ENCODE measurements at places on chromosomes 16 and 17.

- no peak for DNase-seq
These were observed 27.8 kb downstream of the ACSM1 start for GRCh38 chr16:20669679-20670078.

DNA sequence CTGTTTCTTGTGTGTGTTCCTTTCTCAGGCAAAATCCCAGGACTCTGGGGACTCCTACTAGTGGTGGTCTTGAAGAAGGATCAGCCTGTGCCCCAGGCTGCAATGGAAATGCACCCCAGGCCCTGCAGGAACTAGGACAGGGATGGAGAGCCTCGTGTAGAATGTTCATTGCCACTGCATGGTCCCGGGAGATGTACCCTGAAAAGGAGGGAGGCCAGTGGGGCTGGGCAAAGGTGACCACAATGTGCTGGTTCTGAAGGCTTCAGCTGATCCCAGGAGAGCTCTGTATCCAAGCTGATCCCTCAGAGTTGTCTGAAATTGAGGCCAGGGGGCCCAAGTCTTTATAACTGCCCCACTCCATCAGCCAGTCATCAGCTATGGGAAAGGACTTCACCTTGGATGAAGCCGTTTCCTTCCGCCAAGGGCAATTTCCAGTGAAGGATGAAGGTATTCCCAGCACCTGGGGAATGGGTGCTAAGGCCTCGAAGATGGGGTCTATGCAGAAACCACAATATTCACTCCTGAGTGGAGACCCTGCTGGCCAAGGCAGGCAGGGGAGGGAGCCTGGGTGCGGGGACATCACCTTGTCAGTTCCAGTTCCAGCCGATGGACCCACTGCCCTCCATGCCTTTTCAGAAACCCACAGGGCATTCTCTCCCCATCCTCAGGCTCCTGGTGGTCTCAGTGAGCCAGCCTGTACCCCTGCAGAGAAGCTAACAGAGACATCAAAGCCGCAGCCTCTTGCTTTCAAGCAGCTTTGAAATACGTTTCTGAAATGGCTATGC is 59.9 kb upstream of the CDH5 start:
- DNase-seq, result no peak

DNA sequence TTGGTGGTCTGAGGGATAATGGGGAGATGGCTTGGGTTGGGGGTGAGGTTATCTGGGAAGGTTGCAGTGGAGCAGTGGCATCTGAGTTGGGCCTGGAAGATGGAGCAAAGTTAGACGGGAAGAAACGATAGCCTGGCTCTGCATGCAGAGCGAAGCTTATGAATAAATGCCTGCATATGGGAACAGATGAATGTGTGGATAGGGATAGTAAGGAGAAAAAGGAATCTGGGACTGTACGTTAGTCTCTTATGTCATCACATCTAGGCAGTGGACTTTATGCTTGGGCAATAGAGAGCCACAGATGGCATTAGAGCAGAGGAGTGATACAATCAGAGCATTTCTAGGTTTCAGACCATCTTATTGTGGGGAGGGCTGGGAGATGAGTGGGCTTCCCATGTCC is 33.0 kb downstream of the CPNE2 start:
- DNase-seq, result no peak

- no peak for DNase-seq
These were observed 70.9 kb downstream of the GNAO1 start for GRCh38 chr16:56262148-56262547.

GRCh38 chr17:77834170-77835115 is 124.1 kb upstream of the TNRC6C start:
- peak; percentile 66 for DNase-seq

DNA sequence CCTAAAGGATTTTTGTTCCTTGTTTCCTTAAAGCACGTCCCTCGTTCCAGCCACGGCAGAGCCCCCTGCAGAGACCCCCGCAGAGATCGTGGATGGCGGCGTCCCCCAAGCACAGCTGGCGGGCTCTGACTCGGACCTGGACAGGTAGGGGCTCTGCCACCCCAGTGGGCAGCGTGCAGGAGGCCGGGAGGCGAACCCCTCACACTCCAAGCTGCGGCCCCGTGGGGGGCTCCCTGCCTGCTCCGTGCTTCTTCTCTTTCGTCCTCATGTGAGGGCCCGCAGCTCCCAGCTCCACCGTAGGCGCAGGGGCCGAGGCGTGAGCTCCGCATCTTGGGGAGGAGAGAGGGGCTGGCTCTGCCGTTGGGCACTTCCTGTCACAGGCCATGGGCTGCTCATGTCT is 8.5 kb downstream of the TELO2 start:
- DNase-seq, result no peak

GRCh38 chr17:81238490-81238814 is 403 bp downstream of the TEPSIN start:
- DNase-seq, result no peak

- no peak for DNase-seq
These were observed 27.7 kb downstream of the SPACA3 start for GRCh38 chr17:33019161-33019890.

GRCh38 chr17:54749157-54749556 is 151.5 kb upstream of the TOM1L1 start:
- DNase-seq, result no peak

- no peak for DNase-seq
These were observed 5.2 kb upstream of the CDH8 start for GRCh38 chr16:62041401-62041800.

- no peak for DNase-seq
These were observed 6.8 kb downstream of the ZNF267 start for GRCh38 chr16:31880322-31880979.

- DNase-seq, result no peak
These were observed 338.0 kb downstream of the NPIPA8 start for GRCh38 chr16:17998550-17998949.

DNA sequence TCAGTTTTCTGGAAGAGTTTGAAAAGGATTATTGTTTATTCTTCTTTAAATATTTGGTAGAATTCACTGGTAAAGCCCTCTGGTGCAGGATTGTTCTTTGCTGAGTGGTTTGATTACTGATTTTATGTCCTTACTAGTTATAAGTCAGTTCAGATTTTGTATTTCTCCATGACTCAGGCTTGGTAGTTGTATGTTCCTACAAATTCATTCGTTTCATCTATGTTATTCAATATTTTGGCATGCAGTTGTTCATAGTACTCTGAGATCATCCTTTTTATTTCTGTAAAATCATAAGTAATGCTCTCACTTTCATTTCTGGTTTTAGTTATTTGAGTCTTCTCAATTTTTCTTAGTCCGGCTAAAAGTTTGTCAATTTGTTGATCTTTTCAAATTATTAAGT is 58.1 kb upstream of the CRYM start:
- DNase-seq, result no peak

DNA sequence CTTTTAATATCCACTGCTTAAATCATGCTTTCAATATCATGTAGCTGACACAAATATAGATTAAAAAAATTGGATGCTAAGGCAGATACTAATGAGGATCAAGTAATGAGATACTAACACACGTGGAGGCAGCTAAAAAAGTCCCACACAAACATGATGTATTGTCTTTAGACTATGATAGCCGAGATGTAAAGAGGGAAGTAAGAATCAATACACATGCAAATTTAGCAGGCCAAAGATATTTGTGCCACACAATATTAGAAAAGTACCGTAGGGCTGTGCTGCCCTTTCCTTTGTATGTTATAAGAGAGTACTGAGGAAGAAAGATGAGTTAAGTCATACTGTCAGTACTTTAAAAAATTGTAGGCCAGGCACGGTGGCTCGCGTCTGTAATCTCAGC is 51.4 kb upstream of the STAC2 start:
- DNase-seq, result no peak

- peak; percentile 67 for DNase-seq
These were observed at the start of gene CCL5 for GRCh38 chr17:35879773-35880654. Gene CCL5, minus strand, starts transcription at chr17:35880360.

- DNase-seq, result no peak
These were observed 138.6 kb downstream of the MAP2K6 start for GRCh38 chr17:69552986-69553667.

Measured in GM12891 (cell line).